Dermis blood vessel endothelial cell (primary cell): ENCODE measurements at places on chromosomes 16 and 17. TPM values are rescaled to one million over a fixed set of nuclear protein-coding genes. Genes with fewer than 3 reads are reported as not detected.
A peak's percentile ranks its signal among the peaks of the same experiment; 100 is the strongest.

- peak; percentile 24 for DNase-seq
Observed at GRCh38 chr16:15466886-15467781, 32.7 kb downstream of the BMERB1 start.

DNA sequence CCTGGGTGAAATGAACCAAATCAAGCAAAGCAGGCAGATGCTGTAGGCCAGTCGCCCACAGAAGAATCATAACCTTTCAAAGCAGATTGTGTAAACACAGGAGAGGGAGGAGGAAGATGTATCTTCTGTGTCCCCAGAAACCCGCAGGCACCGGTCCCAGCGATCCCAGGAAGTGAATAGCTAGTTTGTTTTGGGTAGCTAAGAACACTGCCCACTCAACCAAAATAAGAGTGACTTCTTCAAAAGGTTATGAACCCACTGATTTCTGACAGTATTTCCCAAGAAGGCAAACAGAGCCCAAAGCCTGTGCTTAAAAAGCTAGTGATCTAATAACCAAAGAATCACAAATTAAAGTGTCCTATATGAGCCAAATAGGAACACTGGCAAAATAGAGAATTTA, 67.8 kb downstream of the GRIN2A start:
- no peak for DNase-seq

GRCh38 chr16:84862804-84863480, 43.2 kb downstream of the CRISPLD2 start:
- DNase-seq: no peak

GRCh38 chr17:15954222-15954621, 9.3 kb downstream of the ADORA2B start:
- DNase-seq: peak; percentile 93

GRCh38 chr17:60164164-60164563, 14.4 kb downstream of the CA4 start:
- DNase-seq: no peak

DNA sequence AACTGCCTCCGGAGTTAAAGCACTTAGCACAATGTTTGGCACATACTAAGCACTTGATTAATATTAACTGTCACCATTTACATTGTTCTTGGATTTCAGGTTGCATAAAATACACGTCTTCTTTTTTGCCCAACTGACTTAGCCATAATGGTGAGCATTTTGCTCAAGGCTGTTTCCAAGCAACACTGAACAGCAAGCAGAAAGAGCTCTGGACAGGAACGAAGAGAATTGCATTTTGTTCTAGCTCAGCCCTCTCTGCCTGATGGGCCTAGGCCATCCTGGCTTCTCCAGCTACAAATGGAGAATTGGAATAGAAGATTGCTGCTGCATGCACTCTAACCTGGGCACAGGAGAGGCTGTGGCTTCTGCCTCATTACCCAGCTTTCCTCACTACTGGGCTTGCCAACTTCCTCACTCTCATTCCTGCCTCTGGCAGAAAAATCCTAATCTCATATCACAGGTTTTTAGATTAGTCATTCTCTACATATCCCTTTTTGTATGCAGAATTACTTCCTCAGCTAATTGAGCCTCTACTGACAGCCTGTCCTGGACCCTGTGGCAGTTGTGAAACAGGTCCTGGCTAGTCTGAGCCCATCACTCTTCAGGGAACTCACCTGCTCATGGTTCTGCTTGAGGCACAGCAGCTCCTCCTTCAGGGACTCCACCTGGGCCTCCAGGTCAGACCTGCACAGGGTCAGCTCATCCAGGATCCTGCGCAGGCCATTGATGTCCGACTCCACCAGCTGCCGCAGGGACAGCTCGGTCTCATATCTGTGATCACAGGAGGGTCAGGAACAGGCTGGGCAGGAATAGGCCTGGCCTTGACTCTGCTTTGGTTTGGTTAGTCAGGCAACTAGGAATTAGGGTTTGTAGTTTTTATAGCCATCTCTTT, 2.5 kb downstream of the KRT33A start:
- DNase-seq: no peak

DNA sequence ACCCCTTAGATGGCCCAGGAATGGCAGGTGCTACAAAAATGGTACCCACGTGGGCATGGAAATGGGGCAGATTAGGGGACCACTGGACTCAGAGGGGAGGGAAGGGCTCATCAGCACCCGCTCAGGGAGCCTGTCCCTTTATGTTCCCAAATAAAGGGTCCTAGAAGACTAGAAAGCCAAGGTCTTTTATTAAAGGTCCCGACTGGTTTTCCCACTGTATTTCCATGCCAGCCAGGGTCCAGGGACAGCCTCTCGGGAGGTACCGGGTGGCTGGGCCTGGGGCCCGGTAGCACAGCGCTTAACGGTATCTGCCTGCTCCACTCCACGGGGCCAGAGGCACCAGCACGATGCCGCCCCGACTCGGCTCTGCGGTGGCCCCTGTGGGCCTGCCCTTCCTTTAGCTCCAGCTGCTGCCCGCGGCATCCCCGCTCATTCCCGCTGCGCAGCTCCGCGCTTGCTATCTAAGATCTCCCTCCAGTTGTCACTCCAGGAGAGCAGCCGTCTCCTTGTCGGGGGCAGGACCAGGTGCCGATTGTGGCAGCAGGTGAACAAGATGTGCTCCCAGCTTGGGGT, 1.4 kb downstream of the NT5C start:
- DNase-seq: no peak

DNA sequence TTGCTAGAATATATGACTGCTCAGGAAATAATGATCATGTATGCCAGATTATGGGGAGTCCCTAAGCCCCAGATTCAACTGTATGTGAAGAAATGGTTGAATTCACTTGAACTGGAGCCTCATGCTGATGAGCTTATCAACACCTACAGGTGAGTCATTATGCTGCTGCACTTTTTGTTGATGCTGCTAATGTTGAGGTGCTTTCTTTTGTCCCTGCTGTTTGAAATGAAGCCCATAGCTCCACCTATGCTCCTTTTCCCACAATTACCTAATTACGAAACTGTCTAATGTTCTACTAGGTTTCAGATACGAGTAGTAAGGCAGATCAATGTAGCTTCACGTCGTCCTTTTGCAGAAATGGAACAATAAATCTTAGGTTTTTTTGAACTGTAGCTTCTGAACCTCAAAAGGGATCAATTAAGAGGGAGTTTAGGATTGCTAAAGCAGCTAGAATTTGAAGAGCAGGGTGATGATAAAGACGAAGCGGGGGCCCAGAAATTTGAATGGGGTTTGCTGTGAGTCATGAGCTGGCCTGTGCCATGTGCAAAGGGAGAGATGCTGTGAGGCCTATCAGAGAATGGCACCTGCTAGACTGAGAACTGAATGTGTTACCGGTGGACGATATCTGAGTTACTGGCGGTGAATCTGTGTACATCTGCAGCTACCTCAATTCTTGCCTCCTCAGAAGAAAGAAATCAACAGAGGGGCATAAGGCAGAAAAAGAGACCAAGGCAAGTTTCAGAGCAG, 6.1 kb upstream of the UQCRC2 start:
- DNase-seq: no peak

DNA sequence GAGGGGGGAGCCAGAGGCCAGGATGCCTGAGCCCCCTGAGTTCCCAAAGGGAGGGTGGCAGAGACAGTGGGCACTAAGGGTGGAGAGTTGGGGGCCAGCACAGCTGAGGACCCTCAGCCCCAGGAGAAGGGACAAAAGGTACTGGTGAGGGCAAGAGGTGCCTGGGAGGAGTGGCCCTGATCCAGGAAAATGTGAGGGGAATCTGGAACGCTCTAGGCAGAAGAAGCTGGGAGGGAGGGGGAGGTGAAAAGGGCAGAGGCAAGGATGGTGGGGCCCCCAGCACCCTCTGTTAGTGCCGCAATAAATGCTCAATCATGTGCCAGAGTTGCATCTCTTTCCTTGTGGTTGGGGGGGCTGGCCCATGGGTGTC, 1.1 kb downstream of the TCAP start:
- DNase-seq: no peak

GRCh38 chr16:54050459-54051210, 236.0 kb downstream of the IRX3 start:
- DNase-seq: no peak

DNA sequence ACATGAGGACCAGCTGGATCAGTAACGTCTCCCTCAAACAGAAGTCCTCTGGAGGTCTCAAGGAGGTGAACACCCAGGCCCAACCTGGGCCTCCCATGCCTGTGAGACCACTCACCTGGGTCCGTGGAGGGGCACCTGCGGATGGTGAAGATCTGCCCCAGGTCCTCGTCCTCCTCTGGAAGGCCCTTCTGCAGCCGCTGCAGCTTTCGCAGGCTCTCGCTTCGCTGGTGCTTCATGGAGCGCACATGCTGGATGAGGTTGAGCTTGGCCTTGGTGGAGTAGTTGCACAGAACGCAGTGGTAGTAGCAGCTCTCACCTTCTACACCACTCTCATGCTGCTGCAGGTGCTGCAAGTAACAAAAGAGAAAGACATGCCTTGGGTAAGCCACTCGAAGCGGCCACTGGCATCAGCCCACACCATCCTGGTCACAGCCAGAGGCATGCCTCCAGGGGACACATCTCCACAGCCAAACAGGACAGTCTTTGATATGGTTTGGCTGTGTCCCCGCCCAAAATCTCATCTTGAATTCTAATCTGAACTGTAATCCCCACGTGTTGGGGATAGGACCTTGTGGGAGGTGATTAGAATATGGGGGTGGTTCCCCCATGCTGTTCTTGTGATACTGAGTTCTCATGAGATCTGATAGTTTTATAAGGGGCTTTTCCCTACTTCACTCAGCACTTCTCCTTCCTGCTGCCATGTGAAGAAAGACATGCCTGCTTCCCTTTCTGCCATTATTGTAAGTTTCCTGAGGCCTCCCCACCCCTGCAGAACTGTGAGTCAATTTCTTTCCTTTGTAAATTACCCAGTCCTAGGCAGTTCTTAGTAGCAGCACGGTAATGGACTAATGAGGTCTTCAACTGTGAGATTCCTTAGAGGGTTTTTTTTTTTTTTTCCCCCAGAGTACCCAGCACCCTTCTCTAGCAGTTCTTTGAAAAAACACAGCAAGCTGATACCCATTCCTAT, 158.0 kb downstream of the ZFHX3 start:
- no peak for DNase-seq

GRCh38 chr17:63154586-63155244, 188.7 kb downstream of the TANC2 start:
- no peak for DNase-seq

- DNase-seq: no peak
Observed at GRCh38 chr16:10951026-10951425, 6.7 kb downstream of the CLEC16A start.

DNA sequence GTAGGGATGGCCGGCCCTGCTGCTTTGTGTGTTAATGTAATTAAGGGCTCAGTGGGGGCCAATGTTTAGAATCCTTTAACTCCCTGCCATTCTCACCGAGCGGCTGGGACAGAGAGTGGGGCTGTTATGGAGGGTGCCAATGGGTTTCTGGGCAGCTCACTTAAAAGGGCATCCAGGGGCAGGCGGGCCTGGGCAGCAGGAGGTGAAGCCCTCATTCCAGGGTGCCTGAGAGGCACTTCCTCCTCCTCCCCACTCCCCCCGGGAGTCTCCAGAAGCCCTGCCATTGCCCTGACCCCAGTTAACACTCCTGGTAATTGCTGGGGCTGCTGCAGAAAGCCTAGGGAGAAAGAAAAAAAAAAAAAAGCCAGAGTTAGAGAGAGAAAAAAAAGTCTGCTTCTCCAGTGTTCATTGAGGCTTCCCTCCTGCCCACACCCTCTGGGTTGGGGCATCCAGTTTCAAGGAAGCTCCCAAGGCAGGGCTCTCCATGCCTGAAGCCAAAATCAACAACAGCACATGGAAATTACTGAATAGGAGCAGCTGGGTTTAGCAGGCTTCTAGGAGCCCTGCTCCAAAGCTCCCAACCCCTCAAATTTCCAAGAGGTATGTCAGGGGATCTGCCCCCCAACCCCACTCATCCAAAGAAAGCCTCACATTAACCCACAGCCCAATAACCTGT, 28.0 kb downstream of the CUEDC1 start:
- peak; percentile 60 for DNase-seq

DNA sequence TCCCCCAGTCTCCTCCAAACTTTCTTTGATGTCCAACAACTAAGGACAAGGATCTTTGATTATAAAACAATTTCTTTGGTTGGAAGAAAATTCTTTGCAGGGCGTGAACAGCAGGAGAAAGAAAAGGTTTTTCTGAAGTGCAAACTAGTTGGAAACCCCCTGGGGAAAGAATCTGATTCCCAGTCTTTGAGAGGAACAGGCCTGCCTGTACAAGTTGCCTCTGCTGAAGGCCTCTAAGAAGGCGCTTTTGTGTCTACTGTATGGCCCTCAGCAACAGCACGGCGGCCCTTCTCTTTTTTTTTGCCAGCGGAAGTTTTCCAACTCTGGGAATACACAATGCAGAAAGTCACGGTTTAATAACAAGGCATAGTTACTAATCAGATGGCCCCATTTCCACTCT, 14.0 kb downstream of the RNF43 start:
- DNase-seq: no peak

DNA sequence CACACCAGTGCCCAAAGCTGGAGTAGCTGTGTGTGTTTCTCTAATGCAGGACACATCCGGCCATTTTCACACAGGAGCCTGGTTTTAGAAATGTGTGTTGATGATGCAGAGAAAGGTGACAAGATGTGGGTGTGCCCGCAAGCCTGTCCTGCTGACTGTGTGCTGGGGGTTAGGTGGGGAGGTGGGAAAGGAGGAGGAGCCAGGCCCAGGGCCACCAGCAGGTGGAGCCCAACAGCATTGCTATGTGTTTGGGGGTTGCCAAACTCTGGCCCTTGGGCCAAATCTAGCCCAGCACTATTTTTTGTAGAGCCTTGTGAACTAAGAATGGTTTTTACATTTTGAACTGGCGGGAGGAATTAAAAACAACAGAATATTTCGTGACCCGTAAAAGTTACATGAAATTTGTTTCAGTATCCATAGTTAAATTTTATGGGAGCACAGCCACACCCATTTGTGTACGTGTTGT, 61.7 kb upstream of the LGALS9 start:
- peak; percentile 61 for DNase-seq

DNA sequence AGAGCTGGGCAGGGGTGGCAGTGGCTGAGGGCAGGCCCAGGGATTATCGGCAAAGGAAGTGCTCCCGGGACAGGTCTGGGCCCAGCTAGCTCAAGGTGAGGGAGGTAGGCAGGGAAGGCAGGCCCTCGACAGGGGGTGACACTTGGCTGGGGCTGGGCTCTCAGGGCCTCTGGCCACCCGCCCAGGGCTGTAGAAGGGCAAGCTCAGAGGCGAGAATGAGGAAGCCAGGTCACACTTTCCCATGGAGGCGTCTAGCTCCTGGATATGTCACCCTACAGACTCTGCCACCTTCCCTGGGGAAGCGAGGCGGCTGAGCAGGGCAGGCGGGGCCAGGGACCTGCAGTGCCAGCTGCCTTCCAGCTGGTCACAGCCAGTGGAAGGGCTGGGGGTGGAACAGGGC, 19.1 kb downstream of the FAM83G start:
- no peak for DNase-seq

The CPHXL gene
- total RNA-seq: not detected in 2 replicates

The NTN1 gene
- 0.68 and 0.84 TPM in 2 replicates for total RNA-seq

The RNF112 gene
- total RNA-seq: 0.51 and 0.70 TPM in 2 replicates

The SCNN1G gene
- 0.68 and 2.6 TPM in 2 replicates for total RNA-seq

The LYRM9 gene
- total RNA-seq: 5.2 and 9.4 TPM in 2 replicates
